Choroid plexus epithelial cell (primary cell): ENCODE measurements at places on chromosomes 16 and 17.

DNA sequence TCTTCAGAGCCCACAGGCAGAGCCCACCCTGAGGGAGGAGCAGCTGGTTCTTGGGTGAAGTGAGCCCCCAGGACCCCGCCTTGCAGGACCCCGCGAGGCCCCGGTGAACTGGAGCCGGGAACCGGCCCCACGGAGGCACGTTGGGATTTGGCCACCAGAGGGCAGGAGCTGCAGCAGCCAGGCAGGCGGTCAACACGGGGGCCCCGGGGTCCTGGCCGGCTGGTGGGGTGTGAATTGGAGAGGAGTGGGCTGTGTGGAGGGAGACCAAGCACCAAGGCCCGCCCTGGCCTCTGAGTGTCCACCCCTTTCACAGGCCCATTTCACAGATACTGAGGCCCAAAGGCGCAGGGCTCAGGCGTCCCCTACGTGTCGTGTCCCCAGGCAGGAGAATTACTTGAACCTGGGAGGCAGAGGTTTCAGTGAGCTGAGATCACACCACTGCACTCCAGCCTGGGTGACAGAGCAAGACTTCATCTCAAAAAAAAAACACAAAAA lies 2.2 kb downstream of the DPEP1 start:
- no peak for DNase-seq

DNA sequence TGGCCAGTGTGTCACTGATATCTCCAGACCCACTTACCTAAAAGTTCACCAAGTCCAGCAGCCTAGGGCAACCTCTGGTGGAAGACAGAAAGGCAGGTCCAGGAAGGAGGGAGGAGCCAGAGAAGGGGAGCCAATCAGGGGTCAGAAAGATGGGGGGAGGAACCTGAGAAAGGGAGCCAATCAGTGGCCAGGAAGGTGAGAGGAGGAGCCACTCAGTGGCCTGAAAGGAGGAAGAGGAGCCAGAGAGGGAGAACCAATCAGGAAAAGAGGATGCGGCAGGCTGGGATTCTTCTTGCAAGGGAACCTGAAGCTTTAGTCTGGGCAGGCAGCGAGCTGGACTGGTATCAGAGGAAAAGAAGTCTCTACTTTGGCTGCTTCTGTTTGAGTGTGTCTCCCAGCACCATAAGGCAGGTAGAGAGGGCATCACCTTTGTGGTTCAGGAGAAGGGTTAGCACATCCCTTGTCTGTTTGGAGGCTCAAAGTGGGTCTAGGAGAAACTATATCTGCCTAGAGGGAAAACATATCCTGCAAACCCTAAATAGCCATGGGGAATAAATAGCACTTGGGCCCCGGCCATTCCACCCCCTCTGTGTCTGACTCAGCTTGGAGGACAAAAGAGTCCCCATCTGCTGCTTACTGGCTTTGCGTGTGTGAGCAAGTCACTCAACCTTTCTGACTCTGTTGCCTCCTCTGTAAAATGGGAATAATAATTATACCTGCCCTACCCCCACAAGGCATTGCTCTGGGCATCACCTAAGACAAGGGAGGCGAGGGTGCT lies 43.4 kb upstream of the CRHR1 start:
- peak; percentile 20 for DNase-seq

DNA sequence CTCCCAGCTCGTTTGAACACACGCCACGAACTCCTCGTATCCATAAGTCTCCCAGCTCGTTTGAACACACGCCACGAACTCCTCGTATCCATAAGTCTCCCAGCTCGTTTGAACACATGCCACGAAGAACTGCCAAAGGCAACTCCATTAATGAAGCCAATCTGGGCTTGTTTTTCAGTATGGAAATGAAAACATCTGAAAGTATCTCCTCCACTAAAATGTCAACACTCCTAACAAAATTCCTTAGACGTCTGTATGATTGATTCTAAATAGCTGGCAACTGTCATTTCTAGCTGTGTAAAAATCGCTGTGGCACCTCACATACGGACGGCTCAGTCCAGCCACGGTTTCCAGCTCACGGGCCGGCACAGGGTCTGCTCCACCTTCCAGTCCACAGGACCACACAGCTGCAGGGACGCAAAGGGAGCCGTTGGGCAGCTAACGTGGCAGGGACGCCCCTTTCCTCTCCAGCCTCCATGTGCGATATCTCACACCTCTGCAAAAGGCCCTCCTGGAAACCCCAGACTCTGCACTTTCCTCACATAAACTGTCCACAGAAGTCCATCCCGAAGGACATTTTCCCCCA lies 67.1 kb upstream of the METRNL start:
- no peak for DNase-seq

GRCh38 chr17:75816693-75817092 lies 27.5 kb downstream of the UNC13D start:
- no peak for DNase-seq

GRCh38 chr17:56030009-56030624 lies 123.2 kb upstream of the ANKFN1 start:
- DNase-seq, result no peak

- no peak for DNase-seq
These were observed 15.3 kb upstream of the CNOT1 start for GRCh38 chr16:58644765-58645487.

- peak; percentile 61 for DNase-seq
These were observed 107.0 kb downstream of the PLCG2 start for GRCh38 chr16:81885976-81886586.

DNA sequence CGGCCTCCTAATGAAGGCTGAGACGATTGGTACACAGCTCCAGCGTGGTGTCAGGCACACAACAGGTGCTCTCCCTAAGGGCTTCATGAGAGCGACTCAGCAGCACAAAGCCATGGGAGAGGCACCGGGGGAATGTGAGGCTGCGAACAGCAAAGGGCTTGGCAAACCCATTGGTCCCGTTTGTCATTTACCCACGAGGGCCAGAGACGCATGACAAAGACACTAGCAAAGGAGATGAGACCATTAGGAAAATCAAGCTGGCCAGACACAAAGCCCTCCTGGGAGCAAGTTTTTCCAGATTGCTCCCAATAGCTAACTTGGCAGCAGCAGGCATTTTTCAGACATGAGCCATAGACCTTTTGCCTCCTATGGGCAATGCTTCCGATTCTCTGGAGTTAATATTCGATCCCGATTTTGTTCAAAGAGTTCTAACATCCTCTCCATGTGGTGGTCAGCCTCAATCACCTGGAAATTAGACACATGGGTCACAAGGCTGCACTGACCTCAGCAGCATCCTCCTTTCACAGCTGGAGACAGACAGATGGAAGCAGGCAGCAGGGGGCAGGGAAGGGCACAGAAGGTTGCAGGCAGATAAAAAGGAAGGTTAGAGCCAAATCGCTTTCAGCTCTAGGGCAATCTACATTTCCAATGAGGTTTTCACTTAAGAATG lies 38.2 kb downstream of the TK2 start:
- DNase-seq, result peak; percentile 72

- DNase-seq, result peak; percentile 58
These were observed 15.3 kb downstream of the KLHL36 start for GRCh38 chr16:84663433-84664101.

GRCh38 chr17:59512844-59513385 lies 52.5 kb upstream of the DHX40 start:
- DNase-seq, result no peak

DNA sequence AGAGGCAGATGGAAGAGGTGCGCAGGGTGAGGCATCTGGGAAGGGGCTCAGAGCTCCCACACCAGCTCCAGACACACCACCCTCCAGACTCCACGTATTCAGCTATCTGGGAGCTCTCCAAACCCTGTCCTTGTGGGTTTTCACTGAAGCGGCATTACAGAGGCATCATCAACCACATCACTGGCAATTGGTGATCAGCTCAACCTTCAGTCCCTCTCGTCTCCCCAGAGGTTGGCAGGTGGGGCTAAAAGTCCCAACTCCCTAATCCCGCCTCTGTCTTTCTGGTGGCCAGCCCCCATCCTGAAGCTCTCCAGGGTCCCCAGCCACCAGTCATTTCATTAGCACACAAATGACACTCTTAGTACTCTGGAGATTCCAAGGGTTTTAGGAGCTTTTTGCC lies 123.9 kb downstream of the KCNJ12 start:
- no peak for DNase-seq

GRCh38 chr17:7831233-7831632 lies 2.8 kb upstream of the KDM6B start:
- DNase-seq, result no peak

DNA sequence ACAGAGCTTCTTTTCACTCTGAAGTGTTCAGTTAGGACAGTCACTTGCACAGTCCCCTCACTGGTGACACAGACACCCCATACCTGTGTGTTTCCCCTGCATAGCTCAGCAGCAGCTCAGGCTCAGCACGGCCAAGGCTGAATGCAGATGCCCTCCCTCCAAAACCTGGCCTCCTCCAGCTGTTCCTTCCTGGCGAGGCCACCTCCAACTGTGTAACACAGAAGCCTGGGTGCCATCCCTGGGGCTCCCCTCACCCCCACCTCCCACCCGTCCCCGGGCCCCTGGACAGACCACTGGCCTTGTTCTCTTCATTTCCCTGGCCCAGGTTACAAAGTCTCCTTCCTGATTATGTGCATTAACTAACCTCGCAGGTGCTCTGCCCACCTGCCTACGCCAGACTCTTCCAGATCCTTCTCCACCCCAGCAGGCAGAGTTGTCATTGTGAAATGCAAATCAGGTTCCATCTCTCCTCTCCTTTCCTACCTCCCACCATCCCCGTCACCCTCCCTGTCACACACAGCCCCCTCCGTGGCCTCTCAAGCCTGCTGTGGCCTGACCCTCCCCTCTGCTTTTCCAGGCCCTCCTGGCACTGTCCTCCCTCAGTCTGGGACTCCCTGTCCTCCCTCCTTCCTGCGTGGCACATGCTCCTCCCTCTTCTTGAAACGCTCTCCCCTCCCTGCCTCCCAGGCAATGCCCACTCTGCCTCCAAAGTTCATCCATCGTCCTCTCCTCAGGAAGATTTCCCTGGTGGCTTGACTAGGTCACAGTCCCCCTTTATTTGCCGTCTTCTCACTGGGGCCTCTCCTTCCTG lies 26.4 kb downstream of the MLYCD start:
- DNase-seq, result no peak

DNA sequence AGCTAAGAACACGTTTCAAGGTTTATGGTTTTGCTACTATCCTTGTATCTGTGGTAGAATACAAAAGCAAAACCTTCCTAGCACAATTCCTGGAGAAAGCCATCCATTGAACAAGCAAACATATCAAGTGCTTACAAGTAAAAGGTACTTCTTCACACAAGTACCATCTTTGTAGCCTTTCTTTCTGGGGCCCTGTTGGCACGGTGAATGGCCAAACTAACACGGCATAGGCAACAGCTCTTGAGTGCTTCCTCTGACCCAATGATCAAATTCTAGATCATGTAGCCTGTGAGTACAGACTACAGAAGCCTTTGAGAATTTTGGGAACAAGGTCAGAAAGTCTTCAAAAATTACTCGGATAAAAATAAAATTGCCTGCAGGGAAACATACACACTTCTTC lies 57.9 kb downstream of the ANKFY1 start:
- no peak for DNase-seq

GRCh38 chr16:73095885-73096421 lies 48.0 kb upstream of the ZFHX3 start:
- DNase-seq, result peak; percentile 20

GRCh38 chr17:77225265-77225664 lies 84.5 kb downstream of the SEC14L1 start:
- no peak for DNase-seq

DNA sequence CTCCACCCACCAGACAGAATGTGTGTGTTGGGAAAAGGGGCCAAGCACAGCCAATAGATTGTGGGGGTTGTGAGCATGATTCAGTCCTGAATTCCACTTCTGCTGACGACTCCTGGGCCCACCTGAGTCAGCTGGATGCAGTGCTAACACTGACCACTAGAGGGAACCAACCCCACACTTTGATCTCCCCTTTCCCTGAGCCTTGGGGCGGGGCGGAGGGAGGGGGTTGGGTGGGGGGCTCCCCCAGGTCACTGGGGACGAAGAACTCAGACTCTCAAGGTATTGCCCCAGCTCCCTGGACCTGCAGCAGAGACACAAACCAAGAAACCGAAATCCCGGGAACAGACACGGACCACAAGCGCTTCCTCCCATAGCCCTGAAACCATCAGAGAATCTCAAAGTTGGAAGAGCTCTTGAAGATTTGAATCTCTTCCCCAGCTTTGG lies 621 bp upstream of the CSHL1 start:
- DNase-seq, result peak; percentile 20

DNA sequence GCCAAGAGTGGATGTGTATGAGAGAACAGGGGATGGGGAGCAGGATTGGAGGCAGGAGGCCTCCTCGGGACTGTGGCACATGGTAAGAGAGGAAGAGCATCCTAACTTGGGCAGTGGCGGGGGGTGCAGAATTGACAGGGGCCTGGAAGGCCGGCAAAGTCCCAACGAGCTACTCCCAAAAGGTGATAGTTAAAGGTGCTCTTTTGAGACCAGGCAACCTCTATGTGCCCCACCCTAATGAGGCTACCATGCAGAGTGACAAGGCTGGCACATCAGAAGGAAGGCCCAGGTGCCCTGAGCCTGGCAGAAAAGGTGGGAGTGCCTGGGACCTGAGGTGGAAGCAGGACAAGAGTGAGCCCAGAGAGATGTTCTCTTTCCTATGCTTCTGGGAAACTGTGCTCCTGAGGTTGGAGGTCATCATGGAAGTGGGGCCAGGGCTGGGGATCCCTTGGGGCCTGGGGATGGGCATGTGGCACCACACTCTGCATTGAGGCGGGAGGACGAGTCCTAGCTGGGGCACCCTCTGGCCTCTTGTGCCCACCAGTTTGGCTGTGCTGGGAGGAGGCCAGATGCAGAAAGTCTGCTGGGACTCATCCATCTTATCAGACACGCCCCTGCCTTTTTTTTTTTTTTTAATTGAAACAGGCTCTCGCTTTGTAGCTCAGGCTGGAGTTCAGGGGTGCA lies 5.9 kb downstream of the RAB11FIP4 start:
- DNase-seq, result no peak

DNA sequence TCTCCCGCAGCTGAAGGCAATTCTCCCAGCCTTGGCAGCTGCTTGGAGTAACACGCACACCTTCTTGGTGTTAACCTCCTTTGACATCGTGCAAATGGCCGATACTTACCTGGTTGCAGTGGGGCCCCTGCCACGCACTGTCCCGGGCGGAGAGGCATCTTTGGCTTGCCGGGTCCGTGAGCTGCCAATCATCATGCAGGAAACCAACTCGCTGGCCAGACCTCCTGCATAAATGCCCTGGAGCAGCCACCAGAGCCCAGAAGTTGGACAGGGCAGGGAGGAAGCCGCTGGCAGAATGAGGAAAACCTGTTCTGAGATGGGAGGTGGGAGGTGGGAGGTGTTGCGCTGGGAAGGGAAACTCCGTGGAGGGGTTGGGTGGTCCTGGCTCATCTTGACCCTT lies 41.7 kb upstream of the CREBBP start:
- no peak for DNase-seq

GRCh38 chr17:51486091-51486490 lies 225.7 kb downstream of the UTP18 start:
- DNase-seq, result no peak

- DNase-seq, result no peak
These were observed 23.5 kb downstream of the GPRC5B start for GRCh38 chr16:19861133-19861532.
